ENCODE measurements at places on chromosomes 3 and 15. TPM values are rescaled to one million over a fixed set of nuclear protein-coding genes. Genes with fewer than 3 reads are reported as not detected.

Gene LYSMD2
- 7.3 TPM for total RNA-seq

Gene CD200R1
- total RNA-seq: not detected

Gene SLC24A5
- not detected for total RNA-seq

Gene MCTP2
- total RNA-seq: 0.47 TPM

Gene GOLGA8J
- total RNA-seq: not detected

Gene UNC13C
- total RNA-seq: not detected

Gene RFTN1
- 18.8 TPM for total RNA-seq

Gene CEMIP
- total RNA-seq: 0.27 TPM

Gene SPESP1
- 1.0 TPM for total RNA-seq

Gene SFMBT1
- total RNA-seq: 2.8 TPM

Gene SV2B
- 0.18 TPM for total RNA-seq

Gene EPHB1
- 0.81 TPM for total RNA-seq

Gene GOLGA8G
- total RNA-seq: not detected

Gene SPINK8
- total RNA-seq: not detected

Gene LEO1
- 31.9 TPM for total RNA-seq

Gene C3orf85
- total RNA-seq: not detected

Gene LSMEM2
- total RNA-seq: not detected

Gene SERPINI2
- total RNA-seq: not detected

Gene SENP8
- 1.1 TPM for total RNA-seq

Gene PDCD10
- 63.4 TPM for total RNA-seq

Gene RAF1
- 73.7 TPM for total RNA-seq

Gene ADPGK
- total RNA-seq: 42.1 TPM

Gene SEMA5B
- total RNA-seq: 0.09 TPM

Gene IL12A
- total RNA-seq: 0.47 TPM

Gene HRG
- not detected for total RNA-seq

Gene VEPH1
- total RNA-seq: 107 TPM

Gene UBP1
- 48.1 TPM for total RNA-seq

Gene RTP1
- total RNA-seq: not detected

Gene TMEM115
- total RNA-seq: 38.5 TPM

Gene UPK1B
- total RNA-seq: not detected

Measured in endothelial cell of coronary artery (primary cell).